Activated naive CD8-positive, alpha-beta T cell treated with anti-CD3 and anti-CD28 coated beads for 36 hours (primary cell): ENCODE measurements at places on chromosomes 1 and 21. TPM values are rescaled to one million over a fixed set of nuclear protein-coding genes. Genes with fewer than 3 reads are reported as not detected.

FMO2 gene
- total RNA-seq, result not detected

HECTD3 gene
- total RNA-seq, result 23.4 TPM

IRF6 gene
- 2.4 TPM for total RNA-seq

MAD2L2 gene
- 71.9 TPM for total RNA-seq

PRELP gene
- total RNA-seq, result not detected

KRTAP19-3 gene
- total RNA-seq, result not detected

RAP1GAP gene
- total RNA-seq, result 1.3 TPM
